ENCODE measurements at places on chromosomes 5 and 9.

GRCh38 chr5:110338341-110339083 is 388.0 kb downstream of the TMEM232 start:
- DNase-seq = no peak

DNA sequence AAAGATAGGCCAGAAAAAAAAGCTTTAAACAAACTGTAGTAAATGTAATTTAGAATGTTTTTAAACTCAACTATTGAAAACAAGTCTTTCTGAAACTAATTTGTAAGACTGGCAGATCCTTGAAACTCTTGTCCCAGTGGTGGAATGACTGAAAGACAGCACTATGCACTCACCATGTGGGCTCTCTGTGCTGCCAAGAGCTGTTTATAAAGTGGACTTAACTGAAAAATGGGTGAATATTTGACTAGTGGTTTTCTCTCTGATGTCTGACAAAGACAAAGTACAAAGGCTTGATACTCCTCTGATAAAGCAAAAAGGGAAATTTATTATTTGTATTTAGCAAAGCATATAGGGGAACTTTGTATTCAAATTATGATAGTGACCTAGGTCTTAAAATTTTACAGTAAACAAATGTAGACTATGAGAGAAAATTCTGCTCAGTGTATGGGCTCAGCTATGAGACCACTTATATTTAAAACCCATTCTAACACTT is 635.4 kb downstream of the NR2F1-AS1 start:
- peak; percentile 27 for DNase-seq

GRCh38 chr5:53100606-53101005 is 9.0 kb downstream of the MOCS2 start:
- no peak for DNase-seq

GRCh38 chr5:16742938-16743337 is 126.1 kb upstream of the RETREG1 start:
- DNase-seq = peak; percentile 24

GRCh38 chr9:133403766-133404453 is 13.9 kb downstream of the REXO4 start:
- DNase-seq = peak; percentile 22

- DNase-seq = peak; percentile 87
These were observed 17.3 kb downstream of the TRIM7 start for GRCh38 chr5:181187500-181188213.

- DNase-seq = no peak
These were observed 8.0 kb upstream of the MAN2A1 start for GRCh38 chr5:109681763-109682162.

DNA sequence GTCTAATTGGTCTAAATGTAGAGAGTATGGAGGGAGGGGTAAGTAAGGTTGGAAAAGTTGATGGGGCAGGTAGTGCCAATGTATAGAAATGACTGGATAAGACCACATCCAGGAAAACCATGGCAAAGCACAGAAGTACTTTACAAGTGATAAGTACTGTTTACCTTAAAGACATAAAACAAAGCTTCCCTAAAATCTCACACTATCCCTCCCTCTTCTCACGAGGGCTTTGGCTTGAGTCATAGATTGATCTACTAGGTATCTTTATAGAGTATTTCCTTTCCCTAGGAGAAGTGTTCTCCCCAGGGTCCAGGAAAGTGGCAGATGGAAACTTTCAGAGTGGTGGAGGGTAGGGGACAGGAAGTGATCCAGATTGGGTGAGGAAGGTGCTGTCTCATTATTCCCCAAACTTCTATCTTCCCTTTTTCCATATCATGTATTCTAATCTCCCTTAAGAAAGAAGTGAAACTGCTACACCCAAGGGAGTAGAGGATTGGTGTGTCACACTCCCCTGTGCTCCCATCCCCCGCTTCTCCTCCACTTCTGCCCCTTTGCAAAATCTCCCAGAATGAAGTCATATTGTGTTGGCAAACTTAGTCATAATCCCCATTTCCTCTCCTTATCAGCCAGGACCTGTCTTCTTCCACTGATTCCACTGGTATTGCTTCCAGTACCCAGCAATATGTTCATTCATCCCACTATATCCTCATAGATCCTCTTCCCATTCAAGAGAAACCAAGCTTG is 14.6 kb downstream of the IL33 start:
- peak; percentile 78 for DNase-seq

- DNase-seq = no peak
These were observed 3.3 kb upstream of the EXOC3 start for GRCh38 chr5:439636-440035.

- no peak for DNase-seq
These were observed 5.0 kb downstream of the SRD5A1 start for GRCh38 chr5:6638236-6638635.

DNA sequence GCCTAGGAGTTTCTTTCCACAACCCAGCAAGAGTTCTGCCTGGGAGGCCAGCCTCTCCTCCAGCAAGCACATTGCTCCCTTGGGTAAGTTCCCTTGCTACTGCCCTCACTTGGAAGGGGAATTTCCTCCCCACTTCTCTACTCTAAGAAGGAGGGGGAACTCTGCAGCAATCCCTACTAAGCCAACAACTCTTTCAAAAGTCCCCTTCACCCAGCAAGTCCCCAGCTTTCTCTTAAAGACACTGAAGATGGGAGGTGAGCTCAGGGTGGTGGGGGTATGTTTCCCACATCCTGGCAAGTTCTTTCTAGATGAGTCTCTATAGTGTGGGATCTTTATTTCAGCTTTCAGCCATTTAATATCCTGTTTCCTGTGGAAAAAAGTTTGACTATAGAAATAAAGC is 49.0 kb downstream of the PDE8B start:
- no peak for DNase-seq
